A549 treated with AZD2906 at 1 μM for 4 hours (cell line): ENCODE measurements at places on chromosomes 5 and 9. TPM values are rescaled to one million over a fixed set of nuclear protein-coding genes. Genes with fewer than 3 reads are reported as not detected.

Gene CDC14B
- total RNA-seq: 12.6 to 14.8 TPM (median 13.4 TPM) in 5 replicates

Gene CDX1
- 0.06 to 0.07 TPM in 2 of 5 replicates, not detected in the others for total RNA-seq

Gene GRIA1
- total RNA-seq: not detected in 5 replicates

Gene TAF1L
- total RNA-seq: 0.01 TPM in 3 of 5 replicates, not detected in the others

Gene ARSI
- total RNA-seq: 30.6 to 37.4 TPM (median 32.4 TPM) in 5 replicates

Gene GFI1B
- total RNA-seq: 0.07 to 0.11 TPM (median 0.10 TPM) in 4 of 5 replicates, not detected in the other

Gene CREB3
- total RNA-seq: 54.4 to 63.2 TPM (median 57.3 TPM) in 5 replicates

Gene AIF1L
- total RNA-seq: 1.8 to 2.0 TPM (median 2.0 TPM) in 5 replicates

Gene SHISAL2B
- total RNA-seq: 0.15 TPM in 1 of 5 replicates, not detected in the others

Gene GARIN3
- total RNA-seq: not detected in 5 replicates

Gene SLC34A3
- total RNA-seq: 0.03 to 0.15 TPM (median 0.10 TPM) in 4 of 5 replicates, not detected in the other

Gene DDX4
- 0.02 to 0.09 TPM (median 0.08 TPM) in 3 of 5 replicates, not detected in the others for total RNA-seq

Gene ARAP3
- total RNA-seq: 3.3 to 4.8 TPM (median 4.1 TPM) in 5 replicates

Gene HAND1
- total RNA-seq: 0.39 to 0.83 TPM (median 0.45 TPM) in 5 replicates

Gene SPATA6L
- total RNA-seq: 1.2 to 2.3 TPM (median 1.6 TPM) in 5 replicates

Gene PCDHAC2
- total RNA-seq: 3.2 to 5.7 TPM (median 3.6 TPM) in 5 replicates

Gene LCN1
- total RNA-seq: 0.17 to 0.26 TPM (median 0.20 TPM) in 3 of 5 replicates, not detected in the others

Gene CCDC192
- not detected in 5 replicates for total RNA-seq

Gene C9
- total RNA-seq: not detected in 5 replicates

Gene AGXT2
- not detected in 5 replicates for total RNA-seq

Gene ZNF454
- total RNA-seq: not detected in 5 replicates
